ENCODE measurements at places on chromosomes 16 and 17.

DNA sequence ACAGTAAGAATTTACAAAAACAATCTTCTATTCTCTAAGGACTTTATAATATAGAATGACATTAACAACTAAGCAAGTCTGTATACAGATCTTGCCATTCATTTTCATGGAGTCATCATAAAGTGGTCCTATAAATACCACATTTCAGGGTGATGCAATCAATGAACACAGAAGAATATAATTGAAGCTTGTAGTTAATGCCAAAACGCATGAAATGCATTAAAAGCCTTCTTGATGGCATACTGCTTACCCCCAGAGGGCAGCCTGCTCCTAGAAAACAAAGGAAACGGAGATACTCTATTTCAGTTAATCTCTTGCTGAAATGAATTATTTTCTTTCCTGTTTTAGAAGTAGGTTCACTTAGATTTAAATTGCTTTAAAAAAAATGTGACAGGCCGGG, 45.2 kb upstream of the STAC2 start:
- no peak for DNase-seq

GRCh38 chr16:75262104-75262799, 10.8 kb upstream of the BCAR1 start:
- no peak for DNase-seq

DNA sequence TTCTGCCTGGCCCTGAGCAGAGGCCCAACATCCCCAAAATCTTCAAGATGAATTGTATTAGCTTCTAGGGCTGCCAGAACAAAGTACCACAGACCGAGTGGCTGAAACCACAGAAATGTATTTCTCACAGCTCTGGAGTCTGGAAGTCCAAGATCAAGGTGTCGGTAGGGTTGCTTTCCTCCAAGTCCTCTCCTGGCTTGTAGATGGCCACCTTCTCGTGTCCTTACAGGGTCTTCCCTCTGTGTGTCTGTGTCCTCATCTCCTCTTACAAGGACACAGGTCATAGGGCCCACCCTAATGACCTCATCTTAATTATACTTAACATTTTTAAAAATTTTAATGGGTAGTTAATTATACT, 215.7 kb downstream of the NTN1 start:
- DNase-seq = no peak

DNA sequence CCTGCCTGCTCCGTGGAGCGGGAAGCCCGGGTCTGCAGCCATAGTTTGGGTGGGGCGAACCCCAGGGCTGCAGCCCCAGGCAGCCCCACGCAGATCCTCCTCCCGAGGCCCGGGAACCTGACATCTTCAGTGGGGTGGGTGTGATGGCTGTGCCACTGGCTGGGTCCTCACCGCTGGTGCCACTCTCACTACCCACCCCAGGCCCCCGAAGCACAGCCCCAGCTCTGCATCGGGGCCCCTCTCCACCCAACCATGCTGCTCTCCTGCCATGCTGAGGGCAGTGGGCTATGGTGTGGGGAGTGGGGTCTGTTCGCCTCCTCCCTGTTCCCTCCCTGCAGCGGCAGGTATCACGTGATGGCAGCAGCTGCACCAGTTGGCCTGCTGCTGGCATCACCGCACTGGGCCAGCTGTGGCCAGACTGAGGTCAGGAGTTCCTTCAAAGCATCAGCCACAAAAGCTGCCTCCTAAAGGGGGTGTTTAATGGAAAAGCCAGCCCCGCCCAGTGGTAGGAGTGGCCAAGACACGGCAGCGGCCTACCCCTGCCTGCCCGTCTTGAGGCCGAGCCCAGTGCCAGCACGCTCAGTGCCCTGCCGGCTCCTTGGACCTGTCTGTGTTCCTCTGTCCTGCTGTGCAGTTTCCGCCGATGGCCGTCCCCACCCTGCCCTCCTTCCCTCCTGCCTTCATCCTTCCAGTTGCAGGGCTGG, 10.8 kb downstream of the KCTD5 start:
- DNase-seq = no peak

DNA sequence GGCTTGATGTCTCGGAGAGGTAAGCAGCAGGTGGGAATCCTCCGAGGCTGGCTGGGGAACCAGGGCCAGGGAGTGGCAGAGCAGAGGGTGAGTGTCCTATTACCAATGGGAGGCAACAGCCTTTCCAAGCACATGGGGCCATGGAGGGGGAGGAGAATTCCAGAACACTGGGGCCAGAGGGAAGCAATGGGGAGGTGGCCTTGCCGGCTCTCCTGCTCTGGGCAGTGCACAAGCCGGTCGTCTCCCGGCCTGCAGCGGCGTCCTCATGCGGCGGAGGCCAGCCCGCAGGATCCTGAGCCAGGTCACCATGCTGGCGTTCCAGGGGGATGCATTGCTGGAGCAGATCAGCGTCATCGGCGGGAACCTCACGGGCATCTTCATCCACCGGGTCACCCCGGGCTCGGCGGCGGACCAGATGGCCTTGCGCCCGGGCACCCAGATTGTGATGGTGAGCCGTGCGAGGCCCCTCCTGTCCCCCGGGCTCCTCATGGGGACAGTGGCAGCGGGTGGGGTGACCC, 21.9 kb downstream of the SGSH start:
- DNase-seq = no peak

DNA sequence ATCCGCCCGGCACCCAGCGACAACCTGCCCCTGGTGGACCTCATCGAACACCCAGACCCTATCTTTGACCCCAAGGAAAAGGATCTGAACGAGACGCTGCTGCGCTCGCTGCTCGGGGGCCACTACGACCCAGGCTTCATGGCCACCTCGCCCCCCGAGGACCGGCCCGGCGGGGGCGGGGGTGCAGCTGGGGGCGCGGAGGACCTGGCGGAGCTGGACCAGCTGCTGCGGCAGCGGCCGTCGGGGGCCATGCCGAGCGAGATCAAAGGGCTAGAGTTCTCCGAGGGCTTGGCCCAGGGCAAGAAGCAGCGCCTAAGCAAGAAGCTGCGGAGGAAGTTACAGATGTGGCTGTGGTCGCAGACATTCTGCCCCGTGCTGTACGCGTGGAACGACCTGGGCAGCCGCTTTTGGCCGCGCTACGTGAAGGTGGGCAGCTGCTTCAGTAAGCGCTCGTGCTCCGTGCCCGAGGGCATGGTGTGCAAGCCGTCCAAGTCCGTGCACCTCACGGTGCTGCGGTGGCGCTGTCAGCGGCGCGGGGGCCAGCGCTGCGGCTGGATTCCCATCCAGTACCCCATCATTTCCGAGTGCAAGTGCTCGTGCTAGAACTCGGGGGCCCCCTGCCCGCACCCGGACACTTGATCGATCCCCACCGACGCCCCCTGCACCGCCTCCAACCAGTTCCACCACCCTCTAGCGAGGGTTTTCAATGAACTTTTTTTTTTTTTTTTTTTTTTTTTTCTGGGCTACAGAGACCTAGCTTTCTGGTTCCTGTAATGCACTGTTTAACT, 1.0 kb downstream of the NOG start:
- DNase-seq = peak; percentile 35

- no peak for DNase-seq
Measured at GRCh38 chr16:21563676-21564075, 35.7 kb upstream of the METTL9 start.

GRCh38 chr16:23729503-23730424, 16.7 kb upstream of the ERN2 start:
- DNase-seq = no peak

- DNase-seq = peak; percentile 27
Measured at GRCh38 chr16:88383401-88384221, 852 bp downstream of the ZNF469 start.

GRCh38 chr17:72616447-72616846, 476.0 kb downstream of the SLC39A11 start:
- DNase-seq = no peak

- peak; percentile 71 for DNase-seq
Measured at GRCh38 chr17:50507871-50508572, at the start of gene MYCBPAP. Gene MYCBPAP (plus strand): TSS chr17:50508439. CDS start chr17:50508675, 236 bp downstream.

- DNase-seq = no peak
Measured at GRCh38 chr16:3004781-3005284, 7.9 kb upstream of the CLDN9 start.

DNA sequence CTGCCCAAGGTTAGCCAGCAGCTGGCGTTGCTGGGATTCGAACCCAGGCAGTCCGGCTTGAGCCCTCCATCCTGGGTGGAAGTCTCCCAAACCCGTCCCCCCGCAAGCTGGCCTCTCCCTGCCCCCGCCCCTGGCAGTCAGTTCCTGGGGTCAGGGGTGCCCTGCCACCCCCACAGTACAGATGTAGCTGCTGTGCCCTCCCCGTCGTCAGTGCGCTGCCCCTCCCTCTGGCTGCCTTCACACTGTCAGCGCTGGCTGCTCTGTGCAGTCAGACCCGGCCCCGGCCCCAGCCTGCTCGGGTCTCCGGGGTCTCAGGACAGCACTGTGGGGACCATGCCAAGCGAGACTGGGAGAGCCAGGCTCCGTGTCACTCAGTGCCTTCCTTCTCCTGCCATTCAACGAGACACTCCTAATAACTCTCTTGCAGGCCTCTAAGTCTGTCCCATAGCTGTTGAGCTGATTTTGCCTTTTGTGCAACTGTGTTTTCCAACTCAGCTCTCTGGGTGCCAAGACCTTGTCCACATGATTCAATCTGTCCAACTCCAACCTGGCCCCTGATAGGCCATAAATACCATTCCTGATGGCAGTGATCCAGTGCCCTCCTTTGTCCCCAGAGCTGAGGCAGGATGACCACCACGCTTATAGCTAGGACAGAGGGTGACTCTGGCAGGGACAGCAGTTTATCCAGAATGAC, 55.5 kb upstream of the IL34 start:
- DNase-seq = no peak

- no peak for DNase-seq
Measured at GRCh38 chr16:22210854-22211253, 4.8 kb downstream of the EEF2K start.

DNA sequence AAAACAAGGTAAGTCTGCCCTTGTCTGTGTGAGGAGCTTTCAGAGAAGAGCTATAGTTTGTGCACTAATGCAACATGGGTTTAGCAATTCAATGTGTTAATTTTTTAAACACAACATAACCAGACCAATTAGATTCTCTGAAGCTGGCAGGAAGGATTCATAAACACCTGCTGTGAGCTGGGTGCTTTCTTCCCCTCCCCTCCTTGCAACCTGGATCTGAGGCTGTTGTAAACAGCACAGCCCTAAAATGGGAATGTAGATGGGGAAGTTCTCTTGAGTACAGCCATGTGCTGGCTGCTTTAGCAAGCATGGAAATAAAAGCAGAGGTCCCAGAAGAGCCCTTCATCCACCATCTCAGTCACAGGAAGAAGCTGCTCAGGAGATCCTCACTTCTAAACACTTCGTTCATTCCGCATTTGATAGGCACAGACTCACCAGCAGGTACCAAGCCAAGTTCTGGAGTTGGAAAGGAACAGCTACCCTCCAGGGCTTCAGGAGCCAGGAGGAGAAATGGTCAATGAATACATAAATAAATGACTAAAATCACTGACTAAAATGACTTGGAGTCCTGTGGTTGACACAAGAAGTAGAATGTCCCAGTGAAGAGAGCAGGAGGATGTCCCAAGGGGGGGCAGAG, 21.7 kb downstream of the AXIN2 start:
- no peak for DNase-seq

DNA sequence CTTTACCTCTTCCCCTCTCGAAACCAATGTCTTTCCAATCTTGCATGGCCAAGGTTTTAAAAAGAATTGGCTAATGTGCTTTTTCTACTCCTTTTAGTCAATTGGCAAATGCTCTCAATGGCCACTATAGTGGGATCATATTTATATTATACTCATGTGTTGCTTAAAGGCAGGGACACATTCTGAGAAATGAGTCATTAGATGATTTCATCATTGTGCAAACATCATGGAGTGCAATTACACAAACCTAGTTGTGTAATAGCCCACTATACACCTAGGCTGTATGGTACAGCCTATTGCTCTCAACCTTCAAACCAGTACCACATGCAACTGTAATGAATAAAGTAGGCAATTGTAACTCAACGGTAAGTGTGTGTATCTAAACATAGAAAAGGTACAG, 180.9 kb downstream of the HS3ST3A1 start:
- no peak for DNase-seq

DNA sequence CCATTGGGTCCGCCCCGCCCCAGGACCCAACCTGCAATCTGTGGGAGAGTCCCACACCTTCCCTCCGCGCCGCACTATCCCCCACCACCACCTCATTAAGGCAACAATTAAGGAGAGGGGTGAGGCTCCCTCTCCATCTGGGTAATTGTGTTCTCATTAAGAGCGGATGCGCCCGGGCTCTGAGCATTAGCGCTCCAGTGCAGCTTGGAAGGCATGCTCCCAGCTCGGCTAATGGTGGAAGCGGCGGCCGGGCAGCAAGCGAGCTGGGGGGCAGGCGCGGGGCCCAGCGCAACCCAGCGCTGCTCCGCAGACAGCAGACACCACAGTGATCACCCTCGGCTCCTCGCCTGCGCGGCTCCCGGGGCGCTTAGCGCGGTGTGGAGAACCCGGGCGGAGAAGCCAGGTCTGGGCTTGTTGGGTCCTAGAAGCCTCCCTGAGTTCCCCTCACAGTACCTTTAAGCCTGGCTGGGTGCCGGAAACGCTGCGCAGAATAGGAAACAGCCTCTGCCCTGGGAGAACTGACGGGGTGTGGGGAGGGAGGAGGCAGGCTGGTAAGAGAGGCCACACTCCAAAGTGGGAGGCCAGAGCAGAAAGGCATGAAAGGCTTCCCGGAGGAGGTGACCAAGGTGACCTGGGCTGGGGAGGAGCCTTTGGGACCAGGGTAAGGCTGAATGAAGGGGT, 6.4 kb downstream of the CBLN1 start:
- no peak for DNase-seq

DNA sequence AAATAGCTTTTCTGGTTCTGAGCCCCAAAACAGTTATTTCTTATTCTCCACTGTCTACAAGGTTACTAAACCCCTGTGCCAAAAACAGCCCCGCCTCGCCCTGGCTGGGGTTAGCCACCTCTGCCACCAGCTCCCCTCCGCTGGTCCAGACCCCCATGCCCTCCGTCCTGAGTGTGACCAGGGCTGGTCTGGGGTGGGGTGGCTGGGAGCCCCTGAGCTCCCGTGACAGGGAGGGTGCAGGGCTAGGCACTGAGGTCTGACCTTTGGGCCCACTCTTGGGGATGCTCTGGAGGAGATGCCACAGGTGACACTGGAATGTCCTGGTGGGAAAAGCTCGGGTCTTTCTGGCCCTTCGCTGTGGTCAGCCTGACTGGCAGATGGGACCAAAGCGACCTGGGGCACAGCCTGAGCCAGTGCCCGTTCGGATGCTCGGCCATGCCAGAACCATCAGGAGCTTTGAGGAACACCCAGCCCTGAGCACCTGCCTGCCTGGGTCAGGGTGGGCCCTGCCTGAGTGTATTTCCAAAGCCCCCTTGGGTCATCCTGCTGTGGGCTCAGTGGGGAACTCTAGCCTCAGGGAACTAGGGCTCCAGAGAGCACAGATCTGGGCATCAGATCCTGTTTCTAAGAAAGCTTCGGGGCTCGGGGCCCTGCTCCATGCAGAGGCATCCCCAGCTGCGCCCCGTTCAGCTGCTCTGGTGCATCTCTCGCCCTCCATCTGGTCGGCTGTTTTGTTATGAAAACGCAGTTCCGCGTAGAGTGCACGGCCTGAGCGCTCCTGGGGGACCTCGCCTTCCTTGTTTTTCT, 72.1 kb upstream of the GNG13 start:
- DNase-seq = no peak

DNA sequence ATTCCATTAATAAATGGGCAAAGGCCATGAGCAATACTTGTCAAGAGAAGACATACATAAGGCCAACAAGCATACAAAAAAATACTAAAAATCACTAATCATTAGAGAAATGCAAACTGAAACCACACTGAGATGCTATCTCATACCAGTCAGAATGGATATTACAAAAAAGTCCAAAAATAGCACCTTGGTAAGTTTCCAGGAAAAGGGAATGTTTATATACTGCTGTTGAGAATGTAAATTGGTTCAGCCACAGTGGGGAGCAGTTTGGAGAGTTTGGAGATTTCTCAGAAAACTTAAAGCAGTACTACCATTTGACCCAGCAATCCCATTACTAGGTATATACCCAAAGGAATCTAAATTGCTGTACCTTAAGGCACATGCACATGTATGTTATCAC, 467.7 kb downstream of the CDH11 start:
- no peak for DNase-seq
